Muscle of back (tissue), 13 donors: ENCODE measurements at places on chromosomes 6 and 20. TPM values are rescaled to one million over a fixed set of nuclear protein-coding genes. Genes with fewer than 3 reads are reported as not detected.

DNA sequence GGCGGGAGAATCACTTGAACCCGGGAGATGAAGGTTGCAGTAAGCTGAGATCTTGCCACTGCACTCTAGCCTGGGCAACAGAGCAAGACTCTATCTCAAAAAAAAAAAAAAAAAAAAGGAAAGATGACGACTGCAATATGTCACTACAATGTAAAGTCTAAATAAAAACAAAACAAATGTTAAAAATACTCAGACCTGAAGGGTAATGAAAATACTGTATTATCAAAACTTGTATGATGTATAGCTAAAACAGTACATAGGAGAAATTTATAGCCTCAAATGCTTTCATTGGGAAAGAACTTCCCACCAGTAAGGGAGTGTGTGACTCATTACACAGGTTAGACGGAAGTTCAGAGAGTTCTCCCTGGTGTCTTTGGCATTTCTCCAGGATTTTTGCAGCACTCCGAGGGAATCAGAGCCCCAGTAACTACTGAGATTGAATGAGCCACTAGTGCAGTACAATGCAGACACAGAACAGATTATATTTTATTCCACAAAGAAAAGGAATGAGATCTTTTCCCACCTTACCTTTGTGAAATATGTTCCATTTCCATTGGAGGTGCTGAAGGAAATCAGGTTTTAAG lies 12.5 kb upstream of the RALGAPB start:
- DNase-seq = peak; percentile 53

DNA sequence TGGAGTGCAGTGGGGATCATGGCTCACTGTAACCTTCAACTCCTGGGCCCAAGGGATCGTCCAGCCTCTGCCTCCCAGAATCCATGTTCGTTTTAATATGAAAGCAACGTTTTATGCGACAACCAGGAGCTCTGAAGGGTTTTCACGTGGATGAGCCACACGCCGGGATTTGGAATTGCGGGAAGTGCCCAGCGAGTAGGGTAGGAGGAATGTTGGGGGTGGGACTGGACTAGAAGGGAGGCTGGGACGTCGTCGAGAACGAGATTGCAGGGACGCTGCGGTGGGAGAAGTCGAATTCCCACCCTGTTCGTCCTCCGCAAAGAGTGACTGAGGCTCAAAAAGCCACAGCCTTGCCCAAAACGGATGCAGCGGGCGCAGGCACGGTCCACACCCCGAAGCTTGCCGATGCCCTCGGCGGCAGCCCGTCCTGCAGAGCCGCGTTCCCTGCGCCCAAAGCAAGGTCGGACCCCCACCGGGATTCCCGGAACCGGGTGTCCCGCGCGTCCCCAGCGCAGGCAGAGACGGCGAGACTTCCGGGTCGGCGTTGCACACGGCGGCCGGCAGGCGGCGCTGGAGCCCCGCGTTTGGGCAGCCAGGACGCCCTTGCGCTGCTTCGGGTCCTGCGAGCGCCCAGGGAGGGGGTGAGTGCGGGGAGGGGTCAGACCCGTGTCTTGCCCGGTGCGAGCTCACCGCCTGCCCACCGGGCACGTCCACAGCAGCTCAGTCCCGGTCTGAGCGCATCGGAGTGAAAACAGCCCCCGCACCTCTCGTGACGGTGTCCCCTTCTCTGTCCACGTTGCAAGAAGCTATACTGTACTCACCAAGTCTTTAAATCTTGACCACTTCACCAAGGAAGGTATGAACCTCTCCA lies 87.8 kb downstream of the DHX35 start:
- peak; percentile 91 for DNase-seq

GRCh38 chr6:44272999-44273566 lies 2.8 kb downstream of the TMEM151B start:
- DNase-seq = no peak

GRCh38 chr20:44370639-44371218 lies 15.2 kb downstream of the HNF4A start:
- no peak for DNase-seq

DNA sequence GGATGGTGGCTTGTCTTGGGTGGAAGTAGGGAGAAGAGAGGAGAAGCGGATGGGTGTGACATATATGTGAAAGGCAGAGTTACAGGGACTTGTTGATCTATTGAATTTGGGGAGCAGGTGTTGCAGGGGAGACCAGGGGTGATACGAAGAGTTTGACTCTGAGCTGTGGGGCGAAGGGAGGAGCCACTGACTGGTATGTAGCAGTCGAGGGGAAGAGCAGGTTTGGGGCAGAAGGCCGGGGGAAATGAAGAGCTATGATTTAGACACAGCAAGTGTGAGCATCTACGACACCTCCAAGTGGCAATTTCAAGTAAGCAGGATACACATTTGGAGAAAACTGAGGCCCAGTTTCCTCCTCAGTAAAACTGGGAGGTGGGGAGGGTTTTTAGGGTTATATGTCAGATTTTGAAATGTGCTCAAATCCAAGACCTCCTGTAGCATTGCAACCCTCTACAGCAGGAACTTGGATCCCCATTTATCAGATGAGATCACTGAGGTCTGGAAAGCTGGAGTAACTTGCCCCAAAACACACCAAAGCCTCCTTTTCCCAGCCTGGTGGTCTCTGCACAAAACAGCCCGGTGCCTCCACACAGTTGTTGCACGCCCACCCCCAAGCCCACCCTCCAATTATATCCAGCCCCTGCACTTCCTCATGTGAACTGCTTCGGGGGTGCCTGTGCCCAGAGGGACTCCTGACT lies 137.8 kb downstream of the PREX1 start:
- DNase-seq = no peak

Gene SLC17A9
- 2.0 TPM for polyA plus RNA-seq

Gene ENPP4
- 37.6 TPM for polyA plus RNA-seq

Gene MYCT1
- 19.1 TPM for polyA plus RNA-seq

Gene POM121L2
- polyA plus RNA-seq = not detected
